ENCODE measurements at places on chromosomes 16 and 17.
A peak's percentile ranks its signal among the peaks of the same experiment; 100 is the strongest.

GRCh38 chr16:50924759-50925545, 183.1 kb downstream of the CYLD start:
- no peak for DNase-seq

- DNase-seq: no peak
These were observed 12.7 kb downstream of the SLC6A4 start for GRCh38 chr17:30222721-30223175.

GRCh38 chr17:43873815-43874214, 26.8 kb downstream of the CD300LG start:
- DNase-seq: no peak

DNA sequence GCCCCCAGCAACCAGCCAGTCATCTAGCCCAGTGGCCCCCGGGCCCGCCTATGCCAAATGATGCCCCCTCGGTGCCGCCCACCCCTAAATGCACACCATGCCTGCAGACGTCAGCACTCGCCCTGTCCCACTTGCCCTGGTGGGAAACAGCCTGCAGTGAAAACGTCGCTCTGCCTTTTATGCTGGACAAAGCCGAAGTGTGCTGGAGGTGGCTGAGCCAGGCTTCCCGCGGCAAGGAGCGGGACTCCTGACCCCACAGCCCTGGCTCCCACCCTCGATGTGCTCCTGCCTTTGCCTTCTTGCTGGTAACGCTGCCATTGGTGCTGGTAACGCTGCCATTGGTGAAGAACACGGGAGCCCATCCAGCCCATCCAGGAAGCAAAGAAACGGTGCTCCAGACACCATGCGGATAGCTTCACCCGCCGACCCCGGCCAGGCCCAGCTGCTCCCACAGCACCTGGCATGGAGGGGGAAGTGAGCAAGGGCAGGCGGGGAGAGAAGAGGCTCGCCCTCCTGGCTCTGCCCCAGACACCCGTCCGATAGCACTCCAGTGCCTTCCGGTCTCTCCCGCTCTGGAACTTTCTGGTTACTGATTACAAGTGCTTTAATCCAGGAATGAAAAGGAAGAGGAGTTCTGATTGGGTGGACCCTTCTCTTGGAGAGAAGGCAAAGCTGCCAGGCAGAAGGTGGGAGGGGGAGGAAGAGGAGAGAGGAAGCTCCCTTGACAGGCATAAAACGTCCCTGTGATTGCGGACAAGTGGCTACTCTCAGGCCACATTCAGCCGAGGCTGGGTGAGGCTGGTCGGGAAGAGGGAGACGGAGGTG, 4.0 kb upstream of the BAIAP2 start:
- DNase-seq: no peak

GRCh38 chr17:15351478-15351840, 10.1 kb upstream of the TEKT3 start:
- no peak for DNase-seq

GRCh38 chr17:50459756-50460155, 8.9 kb downstream of the CHAD start:
- no peak for DNase-seq

DNA sequence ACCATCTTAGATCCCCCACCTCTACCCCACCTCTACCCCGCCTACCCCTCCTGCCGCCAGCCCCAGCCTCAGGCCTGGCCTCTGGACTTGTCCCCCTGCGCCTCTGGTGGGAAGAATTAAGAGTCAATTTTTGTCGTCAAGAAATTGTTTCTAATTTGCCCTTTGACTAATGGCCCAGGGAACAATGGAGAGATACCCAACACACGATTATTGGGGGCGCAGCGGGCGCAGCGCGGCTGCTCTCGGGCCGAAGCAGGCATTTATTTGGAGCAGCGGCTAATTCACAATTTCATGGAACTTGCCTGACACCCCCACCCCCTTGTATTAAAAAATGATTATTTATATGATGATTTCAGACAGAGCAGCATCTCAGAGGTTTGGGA, 4.4 kb upstream of the BAHCC1 start:
- DNase-seq: no peak

GRCh38 chr17:12995106-12995895, 22.5 kb downstream of the ELAC2 start:
- DNase-seq: no peak

DNA sequence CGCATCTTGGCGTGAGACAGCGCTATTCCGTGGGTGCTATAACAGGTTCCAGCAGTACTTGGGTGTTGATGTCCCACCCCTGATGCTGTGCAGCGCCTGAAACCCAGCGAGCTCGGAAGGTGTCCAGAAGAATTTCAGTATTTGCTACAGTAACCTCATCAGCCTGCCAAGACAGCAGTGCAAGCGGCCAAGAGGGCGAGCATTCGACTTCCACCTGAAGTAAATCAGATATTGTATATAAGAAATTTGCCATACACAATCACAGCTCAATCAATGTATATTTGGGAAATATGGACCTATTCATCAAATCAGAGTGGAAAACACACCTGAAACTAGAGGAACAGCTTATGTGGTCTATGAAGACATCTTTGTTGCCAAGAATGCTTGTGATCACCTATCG, 13.0 kb downstream of the APPBP2 start:
- no peak for DNase-seq

DNA sequence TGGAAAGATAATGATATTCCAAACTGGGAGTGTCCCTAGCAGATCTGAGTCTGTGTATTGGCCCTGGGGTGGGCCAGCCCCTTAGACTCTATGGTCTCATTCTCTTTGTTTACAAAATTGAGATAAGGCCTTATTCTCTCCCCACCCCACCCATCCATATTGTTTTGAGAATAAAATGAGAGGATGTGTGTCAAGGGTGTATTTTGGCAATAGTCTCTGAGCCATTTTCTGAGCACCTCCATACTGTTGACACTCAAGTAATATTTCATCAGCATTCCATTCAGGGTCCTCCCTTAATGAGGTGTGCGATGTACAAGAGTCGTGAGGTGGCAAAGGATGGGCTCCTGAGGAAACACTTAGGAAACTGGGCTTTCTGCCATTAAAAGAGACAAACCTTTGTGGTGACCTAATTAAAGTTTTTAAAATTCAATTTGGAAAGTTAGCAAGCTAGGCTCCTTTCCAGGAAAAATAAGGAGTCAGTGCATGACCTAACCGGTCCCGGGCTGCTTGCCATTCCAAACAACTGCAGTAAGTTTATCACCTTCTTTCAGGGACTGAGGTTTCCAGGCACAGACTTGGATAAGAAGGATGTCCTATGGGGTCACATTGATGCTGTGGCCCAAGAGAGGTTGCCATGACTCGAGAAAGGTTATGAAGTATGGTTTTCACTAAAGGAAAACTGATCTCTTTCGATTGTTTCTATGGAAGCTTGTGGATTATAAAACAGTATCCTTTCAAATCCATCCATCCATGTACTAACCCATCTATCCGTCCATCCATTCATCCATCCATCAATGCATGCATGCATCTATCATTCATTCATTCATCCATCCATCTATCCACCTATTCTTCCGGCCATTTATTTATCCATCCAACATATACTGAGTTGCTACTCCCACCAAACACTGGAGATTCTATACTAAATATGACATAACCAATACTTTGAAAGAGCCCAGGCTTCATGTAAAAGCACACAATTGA, 443.3 kb downstream of the UTP18 start:
- no peak for DNase-seq

GRCh38 chr16:1106659-1107058, 10.6 kb upstream of the C1QTNF8 start:
- no peak for DNase-seq

- no peak for DNase-seq
These were observed 10.9 kb downstream of the USP22 start for GRCh38 chr17:21031756-21032396.

DNA sequence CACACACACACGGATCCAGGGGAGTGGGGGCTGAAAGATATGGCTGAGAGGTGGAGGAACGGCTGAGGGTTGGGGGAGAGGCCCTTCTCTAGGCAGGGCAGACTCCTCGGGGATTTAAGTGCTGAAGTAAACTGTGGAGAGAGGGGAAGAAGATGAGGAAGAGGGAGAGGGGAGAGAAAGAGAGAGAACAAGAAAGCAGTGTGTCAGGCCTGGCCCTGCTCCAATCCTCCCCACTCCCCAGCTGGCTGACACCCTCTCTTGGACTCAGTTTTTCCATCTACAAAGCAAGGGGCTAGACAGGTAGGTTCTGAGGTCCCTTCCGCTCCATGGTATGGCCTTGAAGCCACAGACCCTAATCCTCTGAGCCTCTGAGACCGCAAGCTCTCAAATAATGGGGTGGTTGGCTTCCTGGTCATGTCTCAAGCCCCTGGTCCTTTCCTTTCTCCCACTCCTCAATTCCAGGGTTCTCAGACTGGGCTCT, 2.0 kb downstream of the VAMP2 start:
- no peak for DNase-seq

- DNase-seq: peak; percentile 89
These were observed at the start of gene DVL2 for GRCh38 chr17:7234083-7234951. Gene DVL2 (minus strand): TSS chr17:7234517. CDS start chr17:7234262, 255 bp downstream.

DNA sequence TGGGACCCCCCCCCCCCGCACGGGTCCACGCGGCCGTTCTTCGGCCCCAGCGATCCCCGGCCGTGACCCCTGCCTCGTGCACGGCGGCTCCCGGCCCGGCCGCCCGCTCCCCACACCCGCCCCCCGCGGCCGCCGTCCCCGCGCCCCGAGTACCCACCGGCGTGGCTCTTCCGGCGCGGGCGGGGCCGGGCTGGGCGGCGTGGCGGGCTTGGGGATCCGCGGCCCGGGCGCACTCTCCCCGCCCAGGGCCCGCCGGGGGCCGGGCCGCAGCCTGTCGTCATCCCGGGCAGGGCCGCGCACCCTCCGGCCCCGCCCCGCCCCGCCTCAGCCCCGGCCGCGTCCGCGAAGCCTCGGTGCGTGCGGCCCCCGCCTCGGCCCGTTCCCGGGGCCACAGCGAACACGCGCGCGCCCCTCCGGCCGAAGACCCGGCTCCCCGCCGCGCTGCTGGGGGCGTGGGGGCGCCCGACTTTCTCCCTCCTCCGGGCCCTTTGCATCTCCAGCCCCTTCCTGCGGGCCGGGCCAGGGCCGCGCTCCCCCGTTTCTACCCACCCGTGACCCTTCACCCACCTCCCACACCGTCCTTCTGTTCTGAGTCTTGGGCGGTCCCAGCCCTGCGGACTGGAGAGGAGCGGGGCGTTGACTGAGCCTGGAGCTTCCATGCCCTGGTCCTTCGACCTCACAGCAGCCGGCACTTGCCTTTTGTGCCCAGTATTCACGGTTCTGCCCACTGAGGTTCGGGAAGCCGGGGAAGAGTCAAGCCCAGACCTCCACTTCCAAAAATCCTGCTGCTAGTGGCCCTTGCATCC, 840 bp downstream of the MYO1C start:
- DNase-seq: no peak

- no peak for DNase-seq
These were observed 131.7 kb downstream of the RGS9 start for GRCh38 chr17:65268832-65269231.

- no peak for DNase-seq
These were observed 40.3 kb upstream of the TNRC6A start for GRCh38 chr16:24689128-24689527.

- no peak for DNase-seq
These were observed 105.8 kb downstream of the SNX29 start for GRCh38 chr16:12082226-12082887.

DNA sequence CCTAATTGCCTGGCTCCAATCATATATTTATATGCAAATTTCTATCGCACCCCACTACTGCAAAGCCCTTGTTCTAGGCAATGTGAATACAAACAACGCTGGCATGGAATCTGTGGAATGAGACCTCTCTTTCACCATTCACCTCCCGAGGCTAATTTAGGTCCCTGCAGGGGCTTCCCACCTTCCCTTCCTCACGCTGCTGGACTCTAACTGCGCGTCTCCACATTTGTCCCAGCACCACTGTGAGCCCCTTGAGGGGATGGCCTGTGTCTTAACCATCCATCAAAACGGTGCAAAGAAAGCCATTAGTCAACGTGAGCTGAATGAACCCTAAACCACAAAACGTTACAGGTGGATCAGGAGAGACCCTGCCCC, 1.6 kb downstream of the TMEM114 start:
- DNase-seq: no peak

- no peak for DNase-seq
These were observed 593 bp downstream of the SLC38A7 start for GRCh38 chr16:58684001-58684353.

DNA sequence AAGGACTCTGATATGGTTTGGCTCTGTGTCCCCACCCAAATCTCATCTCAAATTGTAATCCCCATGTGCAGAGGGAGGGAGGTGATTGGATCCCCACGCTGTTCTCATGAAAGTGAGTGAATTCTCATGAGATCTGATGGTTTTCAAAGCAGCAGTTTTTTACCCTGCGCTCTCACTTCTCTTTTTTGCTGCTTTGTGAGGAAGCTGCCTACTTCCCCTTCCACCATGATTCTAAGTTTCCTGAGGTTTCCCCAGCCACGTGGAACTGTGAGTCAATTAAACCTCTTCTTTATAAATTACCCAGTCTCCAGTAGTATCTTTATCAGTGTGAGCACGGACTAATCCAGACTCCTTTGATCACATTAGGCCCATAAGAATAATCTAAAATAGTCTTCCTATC, 719.7 kb upstream of the CDH8 start:
- DNase-seq: no peak

DNA sequence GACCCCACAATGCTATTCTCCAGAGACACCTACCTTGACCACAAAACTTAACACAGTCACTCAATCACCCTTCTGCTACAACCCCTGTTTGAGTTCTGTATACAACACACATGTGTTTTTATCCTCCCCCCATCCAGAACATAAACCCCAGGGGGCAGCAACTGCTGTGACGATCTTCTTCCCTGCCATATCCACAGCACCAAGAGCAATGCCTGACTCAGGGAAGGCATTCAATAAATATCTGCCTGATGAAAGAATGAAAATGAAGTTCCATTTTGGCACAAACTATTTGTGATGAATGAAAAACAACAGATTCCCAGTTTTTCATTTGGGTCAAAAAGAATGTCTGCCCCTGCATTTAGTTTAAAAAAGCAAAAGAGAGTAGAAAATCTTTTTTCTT, 27.0 kb downstream of the ASIC2 start:
- DNase-seq: no peak

DNA sequence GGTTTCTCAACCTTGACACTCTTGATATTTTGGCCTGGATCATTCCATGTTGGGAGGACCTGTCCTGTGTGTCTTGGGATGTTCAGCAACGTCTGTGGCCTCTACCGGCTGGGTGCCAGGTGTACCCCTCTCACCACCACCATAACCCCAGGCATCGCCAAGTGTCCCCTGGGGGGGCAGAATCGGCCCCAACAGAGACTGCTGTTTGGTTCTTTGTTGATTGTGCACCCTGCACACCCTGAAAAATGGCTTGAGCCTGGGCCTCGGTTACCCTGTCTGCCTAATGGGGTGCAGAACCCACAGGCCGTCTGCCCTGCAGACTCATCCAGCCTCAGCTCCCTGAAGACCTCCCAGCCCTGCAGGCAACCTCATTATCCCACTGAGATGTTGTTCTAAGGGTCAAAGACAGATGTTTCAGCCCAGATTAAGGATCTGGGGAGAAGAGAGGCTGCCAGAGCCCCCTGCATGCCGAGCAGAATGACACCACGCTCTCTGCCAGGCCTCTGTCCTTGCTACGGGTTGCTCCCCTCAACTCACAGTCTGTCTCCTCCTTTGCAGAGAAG, 9.2 kb downstream of the CACNG1 start:
- DNase-seq: no peak

DNA sequence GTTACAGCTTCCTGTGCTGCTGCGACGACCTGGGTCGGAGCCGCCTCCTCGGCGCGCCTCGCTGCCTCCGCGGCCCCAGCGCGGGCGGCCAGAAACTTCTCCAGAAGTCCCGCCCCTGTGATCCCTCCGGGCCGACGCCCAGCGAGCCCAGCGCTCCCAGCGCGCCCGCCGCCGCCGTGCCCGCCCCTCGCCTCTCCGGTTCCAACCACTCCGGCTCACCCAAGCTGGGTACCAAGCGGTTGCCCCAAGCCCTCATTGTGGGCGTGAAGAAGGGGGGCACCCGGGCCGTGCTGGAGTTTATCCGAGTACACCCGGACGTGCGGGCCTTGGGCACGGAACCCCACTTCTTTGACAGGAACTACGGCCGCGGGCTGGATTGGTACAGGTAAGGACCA, 746 bp downstream of the HS3ST2 start:
- DNase-seq: no peak

All from stimulated activated CD4-positive, alpha-beta T cell treated with anti-CD3 and anti-CD28 coated beads, Interleukin-12 subunit alpha, Interleukin-12 subunit beta, amount 100 ng/mL, for 24 hours (primary cell).